CD4-positive, alpha-beta T cell treated with Interleukin-6 for 4 hours (primary cell): ENCODE measurements at places on chromosomes 16 and 17.

GRCh38 chr17:7774055-7774521 is 56.5 kb downstream of the DNAH2 start:
- DNase-seq: no peak

DNA sequence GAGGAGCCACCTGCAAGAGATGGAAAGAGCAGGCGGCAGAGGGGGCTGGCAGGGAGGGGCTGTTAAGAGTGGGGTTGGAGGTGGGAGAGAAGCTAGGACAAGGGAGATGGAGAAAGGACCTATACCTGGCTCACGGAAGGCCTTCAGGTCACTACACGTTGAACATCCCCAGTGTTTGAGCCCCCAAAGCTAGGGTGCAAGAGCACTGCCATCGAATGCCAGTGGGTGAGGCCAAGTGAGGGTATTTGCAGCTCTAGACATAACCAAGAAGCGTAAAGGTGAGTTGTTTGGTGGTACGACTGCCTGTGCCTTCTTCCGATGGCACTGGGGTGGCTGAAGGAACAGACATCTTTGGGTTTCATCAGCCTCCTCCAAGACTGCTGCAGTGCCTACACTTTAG is 17.0 kb upstream of the HERPUD1 start:
- DNase-seq: no peak

DNA sequence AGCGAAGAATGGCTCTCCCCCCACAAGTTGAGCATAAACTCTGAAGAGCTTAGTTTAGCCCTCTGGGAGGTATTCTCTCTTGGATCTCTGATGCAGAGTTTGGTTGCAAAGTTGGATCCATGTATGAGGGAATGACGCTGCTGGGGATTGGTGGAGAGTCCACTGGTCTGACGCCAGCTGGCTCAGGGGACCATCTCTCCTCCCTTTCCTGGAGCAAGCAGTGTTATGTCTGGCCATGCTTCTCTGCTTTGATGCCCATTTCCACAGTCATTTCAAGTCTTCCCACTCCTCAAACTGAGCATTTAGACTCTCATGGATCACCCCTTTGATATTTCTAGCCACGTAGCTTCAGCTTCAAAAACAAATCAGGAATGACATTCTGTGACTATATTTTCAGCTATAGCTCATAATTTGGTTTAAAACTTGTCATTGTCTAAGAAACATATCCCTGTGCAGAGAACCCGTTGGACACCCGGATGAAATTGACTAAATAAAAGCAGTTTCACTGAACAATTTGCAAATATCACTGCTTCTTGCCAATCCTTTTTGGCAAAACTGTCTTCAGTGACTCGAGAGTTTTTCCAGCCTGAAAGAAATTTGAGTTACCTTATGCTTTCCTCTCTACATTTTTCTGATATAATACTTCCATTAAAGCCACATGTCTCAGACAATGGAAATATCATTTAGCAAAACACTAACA is 193.4 kb upstream of the CDH11 start:
- DNase-seq: no peak

- peak; percentile 88 for DNase-seq
These were observed 265.1 kb downstream of the PRKCA start for GRCh38 chr17:66567234-66568170.

DNA sequence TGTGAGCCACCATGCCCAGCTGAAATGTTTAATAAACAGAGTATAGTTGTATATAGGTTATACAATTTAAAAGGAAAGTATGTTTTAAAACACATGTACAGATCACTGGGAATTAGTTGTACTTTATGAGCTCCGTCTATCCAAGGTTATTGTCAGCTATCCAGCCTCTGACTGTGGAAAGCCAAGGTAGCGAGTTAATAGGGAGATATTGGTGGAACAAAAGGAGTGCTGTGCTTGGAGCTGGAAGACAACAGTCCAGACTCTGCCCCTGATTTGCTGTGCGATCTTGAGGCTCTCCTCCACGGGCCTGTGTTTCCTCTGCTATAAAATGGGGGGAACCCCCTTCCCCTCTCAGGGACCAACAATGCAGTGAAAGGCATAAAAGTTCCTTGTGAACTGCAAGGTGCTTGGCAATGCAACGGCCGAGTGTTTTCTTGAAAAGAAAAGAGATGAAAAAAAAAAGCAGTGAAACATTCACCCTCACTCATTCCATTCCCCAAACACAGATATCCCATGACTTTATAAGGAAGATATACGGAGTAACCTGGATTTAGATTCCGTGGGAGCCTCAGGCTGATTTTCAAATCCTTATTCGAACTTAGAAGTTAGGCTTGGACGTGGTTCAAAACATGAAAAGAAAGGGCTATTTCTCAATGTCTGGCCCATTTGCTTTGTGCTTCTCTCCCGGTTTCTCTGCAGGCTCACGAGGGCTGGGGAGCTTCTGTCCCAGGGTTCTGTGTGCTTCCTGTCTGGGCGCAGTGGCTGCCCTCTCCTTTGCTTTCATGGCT is 34.1 kb downstream of the CUEDC1 start:
- DNase-seq: no peak

DNA sequence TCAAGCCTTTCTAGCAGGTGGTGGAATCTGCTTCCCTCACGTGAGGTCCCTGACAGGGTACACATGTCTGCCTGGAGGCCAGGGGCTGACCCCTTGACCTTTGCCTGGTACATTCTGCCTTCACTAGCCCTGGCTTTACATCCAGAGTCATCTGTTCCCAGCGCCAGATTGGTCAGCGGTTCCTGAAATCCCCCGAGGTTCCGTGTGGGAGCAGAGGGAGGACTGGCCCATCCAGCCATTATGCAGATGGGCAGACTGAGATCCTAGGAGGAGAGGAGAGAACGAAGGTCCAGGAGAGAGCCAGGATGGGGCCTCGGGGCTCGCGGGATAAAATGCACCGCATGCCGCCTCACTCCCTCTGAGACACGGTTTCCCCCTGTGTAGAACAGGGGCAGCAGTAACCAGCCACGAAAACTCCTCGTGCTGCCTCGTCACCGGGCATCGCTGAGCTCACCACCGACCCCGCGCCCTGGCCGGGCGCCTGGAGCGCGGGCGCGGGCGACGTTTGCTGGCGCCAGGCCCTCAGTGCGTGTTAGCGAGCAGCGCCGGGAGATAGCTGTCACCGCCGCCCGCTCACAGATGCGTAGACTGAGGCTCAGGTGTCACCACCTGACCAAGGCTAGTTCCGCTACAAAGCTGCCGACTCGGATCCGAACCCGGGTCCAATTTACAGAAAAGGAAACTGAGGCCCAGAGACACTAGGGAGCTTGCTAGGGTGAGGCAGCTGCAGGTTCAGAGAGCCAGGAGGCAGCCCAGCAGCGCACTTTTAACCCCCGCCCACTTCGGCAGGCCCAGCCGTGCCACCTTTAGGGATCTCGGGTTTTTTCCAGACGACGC is 811 bp upstream of the MAP2K3 start:
- DNase-seq: no peak

DNA sequence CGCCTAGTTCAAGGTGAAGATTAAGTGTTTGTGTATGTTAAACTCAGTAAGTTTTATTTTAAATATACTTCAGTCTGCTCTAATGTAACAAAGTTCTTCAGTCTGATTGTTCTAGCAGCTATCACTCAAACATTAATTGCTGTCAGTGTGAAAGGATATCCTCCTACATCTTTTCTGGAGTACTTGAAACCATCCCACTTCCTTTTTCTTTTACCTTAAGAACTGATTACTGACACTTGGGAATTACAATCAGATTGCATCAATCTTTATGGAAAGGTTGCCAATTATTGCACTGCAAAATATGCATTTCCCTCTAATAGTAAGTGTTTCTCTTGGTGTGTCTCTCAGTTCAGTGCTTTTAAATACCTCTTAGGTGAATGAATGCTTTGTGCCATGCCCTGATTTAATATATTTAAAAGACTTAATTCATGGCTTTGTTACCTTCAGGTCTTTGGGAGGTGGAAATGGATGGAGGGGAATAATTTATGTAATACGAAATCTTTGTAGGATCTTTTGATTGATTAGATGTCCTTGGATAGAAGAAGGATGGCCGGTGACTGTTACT is 16.6 kb downstream of the MRTFB start:
- DNase-seq: no peak

GRCh38 chr17:63798572-63799106 is 24.7 kb downstream of the DDX42 start:
- DNase-seq: no peak

DNA sequence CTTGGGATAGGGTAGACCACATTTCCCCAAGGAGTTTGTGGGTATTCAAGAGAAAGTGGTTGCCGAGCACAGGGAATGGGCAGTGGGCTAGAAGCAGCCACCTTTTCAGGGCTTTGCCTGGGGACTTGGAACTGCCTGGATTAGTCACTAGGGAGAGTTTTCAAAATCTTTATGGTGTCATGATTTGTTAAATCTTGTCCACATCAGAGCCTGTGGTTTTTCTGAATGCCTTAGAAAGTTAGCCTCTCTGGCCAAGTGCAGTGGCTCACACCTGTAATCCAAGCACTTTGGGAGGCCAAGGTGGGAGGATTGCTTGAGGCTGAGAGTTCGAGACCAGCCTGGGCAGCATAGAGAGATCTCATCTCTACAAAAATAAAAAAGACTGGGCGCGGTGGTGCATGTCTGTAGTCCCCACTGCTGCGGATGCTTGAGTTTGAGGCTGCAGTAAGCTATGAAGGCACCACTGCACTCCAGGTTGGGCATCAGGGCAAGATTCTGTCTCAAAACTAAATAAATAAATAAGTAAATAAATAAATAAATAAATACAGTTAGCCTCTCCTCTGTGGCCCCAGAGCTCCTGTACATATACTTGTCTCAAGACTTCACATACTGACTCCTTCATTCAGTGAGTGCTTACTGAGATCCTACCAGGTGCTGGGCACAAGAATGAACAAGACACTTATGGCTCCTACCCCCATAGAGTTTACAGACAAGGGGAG is 76.3 kb upstream of the HNF1B start:
- no peak for DNase-seq

DNA sequence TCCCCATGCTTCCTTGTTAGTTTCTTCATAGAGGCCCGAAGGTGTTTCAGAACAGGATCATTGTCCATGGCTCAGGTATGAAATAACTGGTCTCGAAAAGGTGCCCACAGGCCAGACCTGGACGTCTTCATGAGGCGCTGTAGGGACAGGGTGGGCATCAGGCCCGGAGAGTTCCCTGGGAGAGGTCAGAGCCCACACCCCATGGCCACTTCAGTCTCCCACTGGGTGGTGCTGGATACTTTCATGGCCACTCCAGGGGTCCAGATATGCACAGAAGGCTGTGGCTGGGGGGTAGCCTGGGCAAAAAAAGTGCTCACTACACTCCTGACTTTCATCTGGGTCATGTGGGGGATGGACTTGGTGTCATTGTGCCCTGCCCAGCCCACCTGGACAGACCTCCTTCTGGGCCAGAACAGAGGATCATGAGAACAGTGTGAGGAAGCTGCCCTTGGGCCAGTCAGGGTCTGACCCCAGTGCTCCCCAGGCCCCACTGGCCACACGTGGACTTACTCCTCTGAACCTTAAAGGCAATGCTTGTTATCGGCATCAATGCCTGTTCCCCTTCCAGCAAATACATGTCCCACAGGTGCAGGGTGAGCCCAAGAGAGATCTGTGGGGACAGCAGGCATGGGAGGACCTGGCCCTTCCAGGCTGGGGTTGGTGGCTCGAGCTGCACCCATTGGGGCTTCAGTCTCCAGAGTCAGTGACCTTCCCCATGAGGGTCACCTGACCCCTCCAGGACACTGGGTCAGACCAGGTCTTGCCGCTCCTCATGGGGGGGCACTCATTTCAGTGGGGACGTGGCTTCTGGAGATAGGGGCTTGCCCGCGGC is 36.9 kb downstream of the LGALS9 start:
- no peak for DNase-seq

DNA sequence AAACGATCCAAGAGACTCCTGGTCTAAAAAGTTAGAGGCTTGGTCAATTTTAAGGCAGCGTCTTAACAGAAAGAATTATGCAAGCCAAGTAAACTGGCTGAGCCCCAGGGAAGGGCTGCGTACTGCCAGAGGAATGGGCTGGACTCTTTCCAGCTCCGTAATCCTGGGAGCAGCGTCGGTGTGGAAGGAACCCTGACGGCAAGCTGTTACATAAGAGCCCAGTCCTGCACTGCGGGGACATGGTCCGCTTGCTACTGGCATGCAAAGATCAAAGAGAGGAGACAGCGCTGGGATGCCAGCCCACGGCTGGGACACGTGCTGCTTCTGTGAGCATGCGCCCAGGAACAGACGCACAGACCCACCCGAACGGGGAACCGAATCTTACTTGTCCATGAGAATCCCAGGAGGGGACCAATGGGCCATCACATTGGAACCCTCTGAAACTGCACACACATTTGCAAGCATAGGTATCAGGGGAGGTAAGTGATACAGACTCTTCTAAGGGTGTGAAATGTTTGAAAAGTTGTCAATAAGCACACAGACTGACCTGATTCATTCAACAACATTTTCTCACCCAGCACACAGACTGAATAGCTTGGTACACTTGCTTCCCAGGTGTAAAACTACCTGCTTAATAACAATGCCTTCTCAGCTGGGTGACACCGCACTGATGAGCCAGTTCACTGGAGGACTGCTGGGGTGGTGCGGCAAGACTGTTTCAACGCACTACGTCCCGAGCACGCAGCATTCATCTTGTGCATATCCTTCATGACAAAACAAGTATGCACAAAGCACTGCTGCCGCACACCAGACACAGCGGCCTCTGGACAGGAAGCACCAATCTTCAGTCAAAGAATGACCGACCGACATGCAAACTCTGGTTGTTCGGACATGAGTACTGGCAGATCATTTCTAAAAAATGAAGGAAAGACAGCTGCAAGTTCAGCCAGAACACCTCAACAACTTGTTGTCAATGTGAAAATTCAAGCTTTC is 94.9 kb downstream of the ANKRD11 start:
- DNase-seq: no peak

- peak; percentile 31 for DNase-seq
These were observed 18.6 kb upstream of the PITPNM3 start for GRCh38 chr17:6574687-6575595.

DNA sequence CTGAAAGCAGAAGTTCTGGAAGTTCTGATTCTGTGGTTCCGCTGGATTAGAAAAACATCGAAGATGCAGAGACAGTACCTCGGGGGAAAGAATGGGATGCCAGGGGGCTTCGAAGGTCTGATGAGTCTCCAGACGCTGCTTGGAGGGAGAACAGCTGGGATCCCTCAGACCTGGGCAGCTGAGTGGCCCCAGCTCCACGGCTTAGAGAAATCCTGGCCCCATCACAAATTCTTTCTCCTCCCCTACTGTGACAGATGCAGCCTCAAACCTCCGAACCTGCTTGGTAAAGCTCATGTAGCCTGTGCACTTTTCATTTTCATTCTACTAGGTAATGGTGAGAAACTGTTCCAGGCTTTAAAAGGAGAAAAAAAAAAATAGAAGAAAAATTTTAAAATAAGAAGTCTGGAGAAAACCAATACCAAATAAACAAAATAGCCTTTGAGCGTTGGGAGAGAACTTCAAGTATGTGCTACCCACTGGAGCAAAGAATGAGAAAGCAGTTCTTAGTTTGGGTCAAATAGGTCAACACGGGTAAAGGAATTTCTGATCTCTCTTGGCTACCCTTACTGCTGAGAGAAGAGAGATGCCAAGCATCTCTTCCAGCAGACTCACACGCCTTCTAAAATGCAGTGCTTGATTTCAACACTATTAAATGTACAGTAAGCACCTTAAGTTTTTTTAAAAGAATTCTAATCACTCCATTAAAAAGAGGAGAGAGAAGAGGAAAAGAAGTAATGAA is 19.9 kb downstream of the MAF start:
- no peak for DNase-seq
